Articular chondrocyte of knee joint (primary cell): ENCODE measurements at places on chromosomes 5 and 9. TPM values are rescaled to one million over a fixed set of nuclear protein-coding genes. Genes with fewer than 3 reads are reported as not detected.

Gene PKD2L2
- 0.13 TPM in 1 of 2 replicates, not detected in the other for total RNA-seq

Gene SPINK5
- not detected in 2 replicates for total RNA-seq

Gene THBS4
- 1.0 and 2.3 TPM in 2 replicates for total RNA-seq

Gene RAD50
- total RNA-seq = 43.8 and 52.6 TPM in 2 replicates

Gene RMRP
- 17,926 and 21,117 TPM in 2 replicates for total RNA-seq

Gene LHX3
- total RNA-seq = not detected in 2 replicates

Gene ZNF354C
- total RNA-seq = 11.1 and 14.1 TPM in 2 replicates

Gene CTXN3
- total RNA-seq = 0.11 TPM in 1 of 2 replicates, not detected in the other

Gene DRD1
- total RNA-seq = not detected in 2 replicates

Gene TMEM215
- not detected in 2 replicates for total RNA-seq

Gene PCDHGA10
- 15.3 and 17.9 TPM in 2 replicates for total RNA-seq

Gene SLC6A18
- total RNA-seq = not detected in 2 replicates

Gene ARAP3
- total RNA-seq = 3.8 and 4.4 TPM in 2 replicates

Gene ANKRD34B
- not detected in 2 replicates for total RNA-seq

Gene CER1
- total RNA-seq = not detected in 2 replicates
